NCI-H187 treated with DMSO at 0.1 percent for 48 hours (cell line): ENCODE measurements at places on chromosomes 7 and 10.

- DNase-seq: no peak
Observed at GRCh38 chr7:47827351-47827756, 120.9 kb downstream of the PKD1L1 start.

- no peak for DNase-seq
Observed at GRCh38 chr7:68733219-68734153, 864.8 kb upstream of the AUTS2 start.

DNA sequence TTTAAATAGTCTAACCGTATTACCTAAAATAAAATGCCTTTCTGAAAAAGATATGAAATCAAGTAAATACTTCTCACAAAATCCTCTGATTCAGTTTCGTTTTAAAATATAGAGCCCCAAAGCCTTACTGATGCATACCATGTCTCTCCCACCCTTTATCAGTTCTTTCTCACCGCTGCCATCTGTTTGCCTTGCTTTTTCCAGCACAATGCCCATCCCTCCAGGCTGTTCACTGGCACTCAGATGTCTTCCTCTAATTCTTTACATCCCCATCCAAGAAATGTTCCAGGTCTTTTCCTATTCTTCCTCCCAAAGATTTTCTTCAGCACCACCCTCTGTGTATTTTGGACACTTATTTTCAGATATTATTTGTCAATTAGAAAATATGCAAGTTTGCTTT is 116.5 kb upstream of the LRRN3 start:
- DNase-seq: no peak

- DNase-seq: no peak
Observed at GRCh38 chr7:87435546-87435945, 39.9 kb downstream of the ABCB4 start.

- no peak for DNase-seq
Observed at GRCh38 chr7:122595885-122596284, 103.0 kb downstream of the RNF133 start.

DNA sequence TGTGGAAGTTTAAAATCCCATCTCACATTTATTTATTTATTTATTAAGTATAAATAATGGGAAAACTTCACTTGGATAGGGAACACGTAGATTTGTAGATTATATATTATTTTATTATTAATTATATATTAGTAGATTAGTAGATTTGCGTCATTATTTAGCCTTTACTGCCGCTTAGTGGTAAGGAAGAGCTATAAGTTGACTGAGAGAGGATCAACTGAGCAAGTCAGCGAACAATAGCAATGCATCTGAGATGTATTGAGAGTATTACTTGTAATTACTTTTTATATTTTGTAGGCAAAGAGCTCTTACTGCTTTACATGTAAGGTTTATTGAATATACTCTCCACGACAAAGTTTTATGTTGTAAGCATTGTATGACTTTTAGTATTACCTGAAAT is 244.5 kb upstream of the ANKRD30A start:
- DNase-seq: no peak

DNA sequence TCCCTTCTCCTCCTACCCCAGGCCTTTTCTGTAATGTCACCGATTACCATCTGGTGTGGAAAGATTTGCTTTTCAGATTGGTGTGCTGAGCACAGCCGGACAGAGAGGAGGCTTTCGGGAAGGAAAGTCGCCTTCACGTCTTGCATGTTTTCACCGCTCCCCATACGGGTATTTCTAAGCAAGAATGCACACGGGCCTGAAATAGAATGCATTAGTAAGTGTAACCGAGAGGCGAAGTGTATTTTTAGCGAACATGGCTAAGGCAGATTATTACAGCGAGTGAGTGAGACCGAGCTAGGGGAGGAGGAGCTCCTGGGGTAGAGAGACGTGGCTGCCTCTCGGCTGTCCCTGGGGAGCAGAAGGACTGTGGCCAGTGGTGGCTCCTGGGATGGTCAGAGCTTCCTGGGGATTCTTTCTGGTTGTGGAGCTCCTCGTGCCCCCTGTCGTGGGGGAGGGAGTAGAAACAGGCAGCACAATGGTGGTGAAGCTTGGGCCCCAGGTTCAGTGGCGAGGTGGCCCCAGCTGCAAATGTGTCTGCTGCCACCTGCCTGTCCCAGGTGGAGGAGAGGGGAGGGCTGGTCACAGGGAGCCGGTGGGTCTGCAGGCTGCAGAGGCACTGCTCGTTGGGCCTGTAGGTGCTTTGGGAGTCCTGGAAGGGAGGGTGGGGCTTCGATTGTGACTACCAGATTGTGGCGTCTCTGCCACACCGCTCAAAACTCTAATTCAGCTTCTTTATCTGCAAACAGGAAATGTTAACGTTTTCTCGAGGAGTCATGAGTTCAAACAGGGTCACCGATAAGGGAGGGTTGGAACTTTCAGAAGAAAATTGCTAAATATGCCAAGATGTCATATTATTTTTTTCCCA is 135.8 kb downstream of the CAMK1D start:
- DNase-seq: no peak
